ENCODE measurements at places on chromosomes 7 and 10.

DNA sequence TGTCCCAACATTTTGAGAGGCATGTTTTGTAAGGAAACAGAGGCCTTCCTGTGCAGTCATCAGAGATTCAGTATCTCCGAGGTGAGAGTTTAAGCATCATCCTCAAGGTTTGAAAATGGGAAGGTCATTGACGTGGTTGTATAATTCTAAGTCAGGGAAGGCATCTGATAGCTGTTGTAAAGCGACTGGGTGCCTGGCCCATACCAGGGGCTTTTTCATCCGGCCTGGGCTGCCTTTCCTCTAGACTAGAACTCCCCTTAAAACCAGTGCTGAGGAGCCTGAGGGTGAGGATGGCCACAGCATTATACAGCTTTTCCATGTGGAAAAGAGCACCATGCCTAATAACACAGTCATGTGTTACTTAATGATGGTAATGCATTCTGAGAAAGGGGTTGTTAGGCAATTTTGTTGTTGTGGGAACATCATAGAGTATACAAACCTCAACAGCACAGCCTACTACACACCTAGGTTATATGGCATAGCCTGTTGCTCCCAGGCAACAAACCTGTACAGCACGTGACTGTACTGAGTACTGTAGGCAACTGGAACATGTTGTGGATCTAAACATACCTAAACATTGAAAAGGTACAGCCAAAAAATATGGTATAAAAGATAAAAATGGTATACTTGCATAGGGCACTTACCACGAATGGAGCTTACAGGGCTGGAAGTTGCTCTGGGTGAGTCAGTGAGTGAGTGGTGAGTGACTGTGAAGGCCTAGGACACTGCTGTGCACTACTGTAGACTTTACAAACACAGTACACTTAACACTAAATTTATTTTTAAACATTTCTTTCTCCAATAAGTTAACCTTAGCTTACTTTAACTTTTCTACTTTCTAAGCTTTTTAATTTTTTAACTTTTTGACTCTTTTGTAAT, 13.5 kb upstream of the CACUL1 start:
- no peak for DNase-seq

GRCh38 chr7:51242007-51242691, 74.5 kb downstream of the COBL start:
- DNase-seq = no peak

- no peak for DNase-seq
These were observed 1.9 kb downstream of the SLC29A4 start for GRCh38 chr7:5284304-5285281.

DNA sequence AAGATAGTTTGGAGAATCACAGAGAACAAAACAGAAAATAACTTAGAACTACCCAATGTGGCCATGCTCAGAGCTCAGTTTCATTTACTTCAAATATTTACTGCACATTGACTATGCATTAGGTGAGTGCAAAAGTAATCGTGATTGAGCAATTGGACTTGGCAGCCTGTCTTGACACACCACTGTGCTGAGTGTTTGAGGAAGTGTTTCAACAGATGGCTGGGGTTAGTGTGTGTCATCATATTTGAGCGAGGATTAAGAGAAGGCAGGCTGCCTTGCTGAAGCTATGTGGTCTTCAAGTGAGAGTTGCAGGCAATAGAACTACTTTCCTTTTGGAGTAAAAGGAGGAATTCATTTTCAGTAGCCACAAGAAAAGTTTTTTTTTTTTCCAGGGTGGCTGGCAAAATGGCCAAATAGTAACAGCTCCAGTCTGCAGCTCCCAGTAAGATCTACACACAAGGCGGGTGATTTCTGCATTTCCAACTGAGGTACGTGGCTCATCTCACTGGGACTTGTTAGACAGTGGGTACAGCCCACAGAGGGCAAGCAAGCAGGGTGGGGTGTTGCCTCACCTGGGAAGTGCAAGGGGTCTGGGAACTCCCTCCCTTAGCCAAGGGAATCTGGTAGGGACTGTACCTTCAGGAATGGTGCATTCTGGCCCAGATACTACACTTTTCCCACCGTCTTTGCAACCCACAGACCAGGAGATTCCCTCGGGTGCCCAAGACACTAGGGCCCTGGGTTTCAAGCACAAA, 37.6 kb downstream of the AKR1C4 start:
- no peak for DNase-seq

DNA sequence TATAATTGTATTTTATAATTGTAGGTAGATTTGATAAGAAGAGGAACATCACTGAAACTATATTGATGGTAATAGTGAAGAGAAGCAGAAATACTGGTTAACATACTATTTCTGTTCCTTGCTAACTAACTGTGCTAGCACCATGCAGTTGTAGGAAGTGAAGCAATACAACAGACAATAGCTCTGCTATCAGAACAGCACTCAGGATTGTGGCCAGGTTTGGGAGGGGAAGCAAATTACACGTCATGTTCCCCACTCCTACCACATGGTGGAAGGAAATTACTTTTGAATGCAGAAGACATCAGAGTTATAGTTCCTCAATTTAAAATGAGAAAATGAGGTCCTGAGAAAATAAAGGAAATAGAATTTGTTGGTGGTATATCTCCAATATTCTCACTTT, 151.1 kb downstream of the DGKB start:
- no peak for DNase-seq

- no peak for DNase-seq
These were observed 101.8 kb upstream of the GDF10 start for GRCh38 chr10:47198221-47198620.

- DNase-seq = no peak
These were observed 9.9 kb downstream of the GLRX3 start for GRCh38 chr10:130146042-130146441.

GRCh38 chr7:130994378-130995115, 260.5 kb upstream of the KLF14 start:
- DNase-seq = no peak

DNA sequence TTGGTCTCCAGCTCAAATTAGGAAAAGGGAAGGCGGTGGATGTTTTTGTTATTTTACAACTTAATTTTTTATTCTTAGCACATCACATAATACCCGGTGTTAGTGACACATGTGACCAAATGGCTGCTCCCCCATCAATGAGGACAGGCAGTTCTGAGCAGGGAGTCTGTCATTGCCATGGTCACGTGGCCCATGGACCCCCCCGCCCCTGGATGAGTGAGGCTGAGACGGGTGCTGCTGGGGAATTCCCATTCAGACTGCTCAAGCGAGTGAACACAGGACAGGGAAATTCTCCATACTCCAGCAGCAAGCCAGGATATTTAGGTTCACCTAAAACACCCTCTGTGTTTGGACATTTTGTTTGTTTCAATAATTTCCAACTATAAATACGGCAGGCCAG, 34.7 kb upstream of the SLC35B4 start:
- no peak for DNase-seq

DNA sequence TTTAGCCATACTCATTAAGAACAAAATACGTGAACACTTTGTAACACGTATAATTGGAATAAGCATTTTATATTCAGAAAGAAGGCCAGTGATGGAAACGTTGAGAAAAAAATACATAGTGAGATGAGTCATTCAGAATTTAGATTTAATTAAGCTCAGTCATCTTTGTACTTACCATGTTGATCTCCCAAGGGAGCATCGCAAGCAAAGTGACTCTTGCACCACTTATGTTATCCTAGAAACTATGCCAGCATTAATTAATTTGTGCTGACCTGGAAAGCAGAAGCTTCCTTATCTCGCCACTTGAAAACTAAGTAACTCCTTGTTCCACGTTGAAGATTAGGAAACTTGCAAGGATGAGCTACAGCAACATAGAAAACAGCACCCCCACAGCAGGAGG, 9.7 kb upstream of the MPP7 start:
- DNase-seq = no peak

- no peak for DNase-seq
These were observed 36.6 kb downstream of the GOLGA7B start for GRCh38 chr10:97886286-97886685.

- DNase-seq = no peak
These were observed 580.5 kb downstream of the NXPH1 start for GRCh38 chr7:9013940-9014339.

GRCh38 chr7:65325793-65326432, 47.7 kb upstream of the ZNF92 start:
- DNase-seq = no peak

DNA sequence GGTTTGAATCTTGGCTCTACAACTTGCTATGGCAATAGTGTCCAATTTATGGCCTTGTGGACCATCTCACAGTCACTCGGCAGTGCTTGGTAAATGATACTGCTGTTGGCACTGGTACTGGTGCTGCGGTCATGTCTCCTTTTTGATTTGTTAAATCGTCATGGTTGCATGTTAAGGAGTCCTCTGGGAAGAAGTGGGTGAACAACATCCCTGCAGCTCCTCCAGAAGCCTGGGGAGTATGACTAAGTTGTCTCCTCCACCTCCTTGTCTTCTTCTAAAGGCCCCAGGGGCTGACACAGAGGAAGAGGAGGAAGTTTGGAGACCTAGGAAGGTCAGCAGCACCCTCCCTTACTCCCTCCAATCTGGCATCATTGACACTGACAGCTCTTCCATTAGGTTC, 8.5 kb downstream of the ITPRIP start:
- no peak for DNase-seq

DNA sequence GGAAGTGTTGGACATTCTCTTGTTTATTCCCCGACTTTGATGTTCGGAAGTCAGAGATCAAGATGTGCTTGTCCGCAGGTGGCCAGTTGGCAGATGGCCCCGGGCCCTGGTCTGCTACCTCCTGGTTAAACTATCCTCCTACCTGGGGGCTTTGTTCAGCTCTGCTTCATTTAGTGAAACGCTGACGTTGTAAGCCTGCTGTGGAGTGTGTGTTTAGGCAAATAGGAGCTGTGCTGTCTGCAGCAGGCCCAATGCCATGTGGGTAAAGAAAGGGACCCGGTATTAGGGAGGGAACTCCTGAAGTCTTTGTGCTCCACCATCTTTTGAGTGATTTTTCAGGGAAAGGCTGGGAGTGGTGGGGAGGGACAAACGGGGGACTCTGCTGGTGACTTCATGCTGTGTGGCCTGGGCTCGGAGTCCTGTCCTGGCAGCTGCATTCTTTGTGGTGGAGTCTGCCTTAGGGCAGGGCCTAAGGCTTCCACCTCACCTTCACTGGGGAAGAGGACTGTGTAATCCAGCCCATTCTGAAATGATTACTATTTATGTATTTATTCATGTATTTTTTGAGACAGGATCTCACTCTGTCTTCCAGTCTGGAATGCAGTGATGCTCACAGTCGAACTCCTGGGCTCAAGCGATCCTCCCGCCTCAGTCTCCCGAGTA, 171.1 kb upstream of the KLF6 start:
- no peak for DNase-seq

GRCh38 chr7:101792051-101792681, 25.3 kb upstream of the CUX1 start:
- DNase-seq = no peak

DNA sequence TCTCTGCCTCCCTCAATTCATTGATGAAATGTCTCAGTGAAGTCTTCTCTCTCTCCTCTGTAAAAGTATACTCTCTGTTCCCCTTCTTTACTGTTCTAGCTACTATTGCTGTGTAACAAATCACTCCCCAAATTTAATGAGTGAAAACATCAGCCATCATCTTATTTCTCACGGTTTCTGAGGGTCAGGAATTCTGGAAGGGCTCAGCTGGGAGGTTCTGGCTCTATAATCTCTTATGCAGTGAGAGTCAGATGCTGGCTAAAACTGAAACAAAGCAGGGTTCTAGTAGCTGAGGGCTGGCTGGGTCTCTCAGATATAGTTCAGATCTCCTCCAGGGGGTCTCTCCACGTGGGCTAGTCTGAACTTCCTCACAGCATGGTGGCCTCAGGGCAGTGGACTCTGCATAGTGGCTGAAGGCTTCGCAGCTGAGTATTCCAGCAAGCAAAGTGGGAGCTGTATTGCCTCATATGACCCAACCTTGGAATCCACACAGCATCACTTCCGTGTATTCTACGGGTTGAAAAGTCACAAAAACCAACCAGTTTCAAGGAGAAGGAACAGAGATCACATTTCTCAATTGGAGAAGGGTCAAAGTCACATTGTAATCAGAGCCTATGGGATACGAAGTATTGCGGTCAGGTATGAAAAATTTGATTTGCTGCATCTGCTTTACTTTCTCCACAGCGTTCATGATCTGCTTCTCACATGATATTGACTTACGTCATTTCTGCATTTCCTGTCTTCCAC, 74.8 kb upstream of the ATRNL1 start:
- DNase-seq = no peak

DNA sequence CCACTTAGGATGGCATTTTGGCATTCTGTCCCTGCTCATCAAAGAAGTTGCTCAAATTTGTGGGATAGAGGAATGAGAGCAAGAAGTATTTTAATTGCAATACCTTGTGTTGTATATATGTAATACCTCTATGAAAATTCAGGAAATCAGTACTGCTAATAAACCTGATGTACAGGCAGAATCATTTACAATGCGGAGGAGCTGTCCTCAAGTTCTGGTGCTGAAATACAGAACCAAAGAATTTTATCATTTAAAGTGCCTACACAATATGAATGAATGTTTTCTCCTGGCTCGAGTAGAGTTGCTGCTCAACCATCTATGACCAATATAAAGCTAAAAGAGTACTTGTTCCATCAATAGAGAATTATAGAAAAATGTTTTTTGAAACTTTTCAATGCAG, 305.8 kb downstream of the PLXNA4 start:
- no peak for DNase-seq

DNA sequence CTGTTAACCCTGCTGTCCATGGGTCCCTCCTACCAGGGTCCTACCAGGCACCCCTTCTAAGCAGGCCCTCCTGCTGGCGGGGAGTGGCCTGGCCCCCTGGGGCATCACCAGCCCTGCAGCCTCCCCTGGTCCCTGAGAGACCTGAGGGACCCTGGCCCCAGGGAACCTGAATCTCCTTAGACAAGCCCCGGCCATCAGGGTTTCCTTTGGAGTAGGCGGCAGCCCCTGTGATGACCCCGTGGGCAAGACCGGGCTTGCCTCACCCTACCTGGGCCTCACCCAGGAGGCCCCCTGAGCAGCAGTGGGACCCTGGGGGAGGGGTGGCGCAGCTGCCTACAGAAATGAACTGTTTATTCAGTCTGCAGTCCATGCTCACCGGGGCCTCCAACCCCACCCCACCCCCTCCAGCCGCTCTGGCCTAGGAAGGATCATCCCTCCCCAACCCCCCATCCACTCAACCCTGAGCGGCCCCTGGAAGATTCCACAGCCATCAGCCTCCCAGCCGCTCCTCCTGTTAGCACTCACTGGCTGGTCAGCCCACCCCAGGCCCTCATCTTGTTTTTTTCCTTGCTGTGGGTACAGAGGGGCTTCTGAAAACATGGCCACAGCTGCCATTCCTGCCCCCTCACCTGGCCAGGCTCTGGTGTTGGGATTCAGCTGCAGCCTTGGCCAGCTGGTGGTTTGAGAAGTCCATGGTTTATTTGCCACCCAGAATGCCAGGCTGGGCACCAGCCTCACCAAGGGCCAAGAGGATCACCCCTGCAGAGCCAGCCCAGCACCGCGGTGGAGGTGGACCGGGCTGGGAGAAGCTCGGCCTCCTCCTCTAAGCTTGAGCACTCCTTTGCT, 34.8 kb upstream of the CHST15 start:
- DNase-seq = no peak

DNA sequence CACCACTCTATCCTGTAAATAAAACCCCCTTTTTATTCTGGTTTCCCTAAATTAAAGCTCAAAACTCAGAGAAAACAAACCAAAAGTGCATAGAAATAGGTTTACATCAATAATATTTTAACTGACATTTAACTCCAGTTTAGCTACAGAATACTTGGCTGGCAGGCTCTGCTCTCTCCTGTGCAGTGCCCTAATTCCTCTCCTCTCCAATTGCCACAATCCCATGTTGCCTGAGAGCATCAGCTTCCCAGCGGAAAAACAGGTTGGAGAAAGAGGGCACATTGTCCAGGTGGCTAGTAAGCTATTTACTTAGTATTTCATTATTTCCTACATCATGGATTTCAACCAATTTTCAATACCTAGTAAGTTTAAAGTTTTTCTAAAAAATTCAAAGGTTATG, 8.7 kb downstream of the SEMA3E start:
- DNase-seq = no peak

GRCh38 chr10:59735296-59735695, 18.0 kb downstream of the MRLN start:
- DNase-seq = no peak

All from activated gamma-delta T cell treated with Interleukin-2 at 50 U/mL for 16 hours (primary cell).